ENCODE measurements at places on chromosomes 13 and 19. TPM values are rescaled to one million over a fixed set of nuclear protein-coding genes. Genes with fewer than 3 reads are reported as not detected.
A peak's percentile ranks its signal among the peaks of the same experiment; 100 is the strongest.

GRCh38 chr19:36436531-36436930 is 18.1 kb upstream of the ZFP82 start:
- H3K27me3 ChIP-seq, result no peaks in the 10 kb centered on the region
- H3K4me1 ChIP-seq, result no peaks in the 10 kb centered on the region

- no peak for DNase-seq
- H3K36me3 ChIP-seq, result peaks cover under 1% of the 10 kb centered on the region
- peak overlapping the region; percentile 81 for H3K4me3 ChIP-seq
- H3K27me3 ChIP-seq, result no peaks in the 10 kb centered on the region
Observed at GRCh38 chr13:111153977-111154332, 38.8 kb downstream of the ARHGEF7 start.

TUBA3C gene
- not detected for total RNA-seq

- no peak overlapping the region for H3K4me3 ChIP-seq
- H3K4me1 ChIP-seq, result peaks cover 47% of the 10 kb centered on the region
- DNase-seq, result no peak
Observed at GRCh38 chr13:99278843-99279242, 20.7 kb upstream of the GPR18 start.

ZGLP1 gene
- total RNA-seq, result 2.5 TPM

- no peaks in the 10 kb centered on the region for H3K27me3 ChIP-seq
- no peak overlapping the region for H3K27ac ChIP-seq
- peak; percentile 2 for DNase-seq
- no peaks in the 10 kb centered on the region for H3K4me1 ChIP-seq
- H3K4me3 ChIP-seq, result no peak overlapping the region
Observed at GRCh38 chr13:66659701-66660467, 570.3 kb downstream of the PCDH9 start.

GRCh38 chr19:37468961-37469777 is at the start of gene ZNF570:
TSS of gene ZNF570 (plus strand) at chr19:37469356. CDS start at chr19:37470355, 999 bp downstream.
- H3K27ac ChIP-seq, result peak within 1 kb of the TSS; percentile 90
- no peaks in the 10 kb centered on the region for H3K4me1 ChIP-seq
- peaks cover 4% of the 10 kb centered on the region for H3K36me3 ChIP-seq
- no peaks in the 10 kb centered on the region for H3K27me3 ChIP-seq
- peak within 1 kb of the TSS; percentile 91 for H3K4me3 ChIP-seq

GRCh38 chr19:47623921-47624391 is 15.0 kb downstream of the BICRA start:
- H3K27ac ChIP-seq, result no peak overlapping the region
- no peaks in the 10 kb centered on the region for H3K36me3 ChIP-seq
- H3K27me3 ChIP-seq, result no peaks in the 10 kb centered on the region

CABP5 gene
- total RNA-seq, result not detected

NPAS1 gene
- 10.6 TPM for total RNA-seq

- no peaks in the 10 kb centered on the region for H3K36me3 ChIP-seq
- H3K4me1 ChIP-seq, result peaks cover 30% of the 10 kb centered on the region
- DNase-seq, result no peak
- H3K27ac ChIP-seq, result peak overlapping the region; percentile 48
- peak overlapping the region; percentile 82 for H3K4me3 ChIP-seq
Observed at GRCh38 chr19:11375143-11375948, 880 bp downstream of the SWSAP1 start.

PALM3 gene
- 0.25 TPM for total RNA-seq

DNA sequence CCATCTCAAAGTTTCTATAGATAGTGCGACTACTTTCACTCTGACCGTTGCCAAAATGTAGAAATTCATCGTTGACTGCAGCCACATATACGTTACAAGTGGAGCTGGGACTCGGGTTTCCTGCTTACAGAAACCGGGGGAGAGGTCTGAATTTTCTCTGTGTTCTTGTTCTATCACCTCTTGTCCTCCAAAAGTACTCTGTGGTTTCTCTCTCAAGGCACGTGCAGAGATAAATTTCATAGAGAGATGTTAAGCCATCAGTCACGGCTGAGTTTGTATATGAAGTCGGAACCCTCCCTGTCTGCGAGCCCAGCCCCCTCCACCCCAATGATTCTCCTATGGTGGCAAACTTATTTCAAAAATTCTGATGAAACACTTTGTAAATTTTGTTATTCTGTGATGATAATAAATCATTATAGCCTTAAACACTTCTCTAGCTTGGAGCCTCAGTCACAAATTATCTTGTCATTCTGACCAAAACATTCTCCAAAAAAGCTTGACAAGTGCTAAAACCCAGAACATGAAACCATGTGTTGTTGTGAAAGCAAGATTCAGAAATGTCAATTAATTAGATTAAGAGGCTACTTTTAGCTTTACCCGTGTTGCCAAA is 87.5 kb downstream of the TSHZ3 start:
- H3K27me3 ChIP-seq, result no peaks in the 10 kb centered on the region
- H3K36me3 ChIP-seq, result no peaks in the 10 kb centered on the region
- no peak overlapping the region for H3K4me3 ChIP-seq

DNA sequence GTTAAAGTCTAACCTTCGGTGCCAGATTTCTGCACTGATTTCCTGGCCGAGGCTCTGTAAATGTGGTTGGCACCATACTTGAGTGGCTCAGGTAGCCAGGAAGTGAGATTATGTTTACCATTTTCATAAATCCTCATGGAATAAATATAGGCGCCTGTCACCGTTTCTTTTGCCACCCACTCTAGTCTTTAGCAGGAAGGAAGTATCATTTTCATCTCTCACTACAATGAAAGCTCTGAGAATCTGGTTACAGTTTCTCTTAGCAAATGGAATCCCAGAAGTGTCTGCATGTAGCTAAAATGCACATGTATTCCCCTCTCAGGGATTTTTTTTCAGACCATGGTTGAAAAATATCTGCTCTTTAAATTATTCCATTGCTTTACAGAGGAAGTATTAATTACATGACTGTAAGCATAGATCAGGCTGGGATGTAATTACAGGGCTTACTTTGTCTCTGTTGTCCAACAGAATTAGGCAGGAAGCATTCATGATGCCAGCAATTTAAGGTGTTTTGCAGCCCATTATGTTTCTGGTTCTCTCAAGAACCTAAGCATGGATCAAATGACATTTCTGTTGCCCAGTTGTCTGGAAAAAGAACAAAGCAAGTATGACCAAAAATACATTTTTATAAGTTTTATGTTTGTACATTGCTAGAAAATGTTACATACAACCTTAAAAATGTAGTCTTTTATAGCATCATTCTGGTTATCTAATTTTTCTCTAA is 221.7 kb upstream of the SPRY2 start:
- DNase-seq, result no peak
- no peak overlapping the region for H3K27ac ChIP-seq
- no peaks in the 10 kb centered on the region for H3K4me1 ChIP-seq
- no peaks in the 10 kb centered on the region for H3K27me3 ChIP-seq

GRCh38 chr13:110380359-110381028 is 73.4 kb downstream of the COL4A2 start:
- H3K27ac ChIP-seq, result peak overlapping the region; percentile 84
- no peaks in the 10 kb centered on the region for H3K27me3 ChIP-seq
- no peak overlapping the region for H3K4me3 ChIP-seq
- DNase-seq, result peak; percentile 77
- H3K4me1 ChIP-seq, result peaks cover 25% of the 10 kb centered on the region

RYR1 gene
- under 0.01 TPM for total RNA-seq

CFD gene
- total RNA-seq, result 3.2 TPM

OR7C1 gene
- not detected for total RNA-seq

- DNase-seq, result no peak
- no peak overlapping the region for H3K4me3 ChIP-seq
- H3K27me3 ChIP-seq, result no peaks in the 10 kb centered on the region
- H3K36me3 ChIP-seq, result no peaks in the 10 kb centered on the region
- H3K27ac ChIP-seq, result no peak overlapping the region
Observed at GRCh38 chr13:60986301-60986700, 429.3 kb downstream of the PCDH20 start.

- no peaks in the 10 kb centered on the region for H3K4me1 ChIP-seq
- no peak for DNase-seq
- H3K27ac ChIP-seq, result no peak within 1 kb of the TSS
- no peak within 1 kb of the TSS for H3K4me3 ChIP-seq
- no peaks in the 10 kb centered on the region for H3K36me3 ChIP-seq
- H3K27me3 ChIP-seq, result peaks cover 8% of the 10 kb centered on the region
Observed at GRCh38 chr19:35666251-35666913, at the start of gene UPK1A. TSS of gene UPK1A (plus strand) at chr19:35666517. CDS start at chr19:35666813, 296 bp downstream.

DNA sequence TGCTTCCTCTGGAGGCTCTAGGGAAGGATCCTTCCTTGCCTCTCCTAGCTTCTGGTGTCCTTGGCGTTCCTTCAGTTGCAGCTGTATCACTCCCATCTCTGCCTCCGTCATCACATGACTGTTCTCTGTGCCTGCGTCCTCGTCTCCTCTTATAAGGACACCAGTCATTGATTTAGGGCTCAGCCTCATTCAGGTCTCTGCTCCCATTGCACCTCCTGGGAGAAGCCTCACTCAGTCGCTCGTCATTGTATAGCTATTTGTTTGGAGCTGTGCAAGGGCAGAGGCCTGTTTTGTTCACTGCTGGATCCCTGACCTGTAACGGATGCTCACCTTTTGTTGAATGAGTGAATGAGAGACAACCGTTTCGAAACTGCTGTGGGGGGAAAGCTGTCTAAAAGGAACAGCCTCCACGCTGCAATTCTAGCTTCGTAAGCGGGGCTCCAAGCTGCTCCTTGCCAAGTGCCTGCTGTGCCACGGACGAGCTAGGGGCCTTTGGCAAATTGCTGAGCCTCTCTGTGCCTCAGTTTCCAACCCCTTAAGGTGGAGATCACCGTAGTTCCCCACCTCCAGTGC is 17.2 kb downstream of the BRSK1 start:
- no peaks in the 10 kb centered on the region for H3K4me1 ChIP-seq
- H3K4me3 ChIP-seq, result no peak overlapping the region
- no peak overlapping the region for H3K27ac ChIP-seq
- no peak for DNase-seq
- no peaks in the 10 kb centered on the region for H3K36me3 ChIP-seq

DNA sequence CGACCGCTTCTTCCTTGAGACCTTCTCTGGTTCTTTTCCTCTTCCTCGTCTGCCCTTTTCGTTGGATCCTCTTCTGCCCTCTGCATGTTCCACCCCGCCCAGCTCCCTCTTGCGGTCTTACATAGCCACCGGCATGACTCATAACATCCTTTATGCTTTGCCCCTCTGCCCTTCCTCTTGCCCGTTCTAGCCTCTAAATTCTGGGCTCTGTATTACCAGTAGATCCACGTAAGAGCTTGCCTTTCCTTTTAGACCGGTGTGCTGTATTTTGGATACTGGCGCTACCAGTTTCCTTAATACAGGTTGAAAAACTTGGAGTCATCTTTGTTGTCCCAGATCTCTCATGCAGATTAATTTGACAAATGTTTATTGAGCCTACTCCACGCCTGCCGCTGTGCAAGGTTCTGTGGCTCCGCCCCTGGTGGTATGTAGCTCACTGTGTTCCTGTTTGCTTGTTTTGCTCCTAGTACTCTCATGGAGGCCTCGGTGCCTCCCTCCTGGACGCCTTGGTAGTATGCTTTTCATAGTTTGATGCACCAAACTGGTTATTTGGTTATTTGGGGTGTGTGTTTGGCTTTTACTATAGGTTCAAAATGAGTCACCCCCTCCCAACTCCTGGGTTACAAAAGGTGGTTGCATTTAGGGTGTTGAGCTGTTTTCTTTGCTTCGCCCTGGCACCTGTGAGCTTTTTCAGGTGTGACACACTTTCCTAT is 1.7 kb downstream of the GTF3A start:
- peak overlapping the region; percentile 84 for H3K4me3 ChIP-seq
- H3K36me3 ChIP-seq, result peaks cover 20% of the 10 kb centered on the region
- peak overlapping the region; percentile 79 for H3K27ac ChIP-seq
- peaks cover 30% of the 10 kb centered on the region for H3K4me1 ChIP-seq

DNA sequence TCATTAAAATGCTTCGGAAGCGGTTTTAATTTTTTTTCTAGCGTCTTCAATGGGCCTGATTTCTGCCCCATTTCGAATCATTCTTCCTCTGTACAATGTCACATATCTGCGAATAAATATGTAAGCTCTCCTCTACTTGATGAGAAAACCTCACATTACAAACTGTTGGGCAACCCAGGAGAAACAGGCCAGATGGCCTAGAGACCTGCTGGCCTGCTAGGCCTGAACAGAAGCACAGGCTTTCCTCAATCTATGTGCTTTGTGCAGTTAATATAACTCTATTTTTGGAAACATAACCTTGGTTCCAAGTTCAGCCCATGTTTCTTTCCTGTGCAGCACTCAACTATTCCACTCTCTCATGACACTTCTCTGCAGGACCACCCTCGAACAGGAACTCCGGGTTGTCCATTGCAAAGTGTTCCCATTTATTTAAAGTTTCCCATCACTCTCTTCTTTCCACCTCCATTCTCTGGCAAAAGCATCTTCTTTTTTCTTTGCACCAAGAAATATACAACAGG is 42.0 kb downstream of the DCLK1 start:
- H3K27ac ChIP-seq, result no peak overlapping the region
- H3K36me3 ChIP-seq, result no peaks in the 10 kb centered on the region
- no peak for DNase-seq
- H3K4me3 ChIP-seq, result no peak overlapping the region
